ENCODE measurements at places on chromosomes 4 and X. TPM values are rescaled to one million over a fixed set of nuclear protein-coding genes. Genes with fewer than 3 reads are reported as not detected.

GRCh38 chrX:2484721-2485648 lies 15.8 kb downstream of the DHRSX start:
- no peak for DNase-seq

- no peak for DNase-seq
Measured at GRCh38 chrX:14073556-14073955, 43.9 kb upstream of the GEMIN8 start.

The CDS1 gene
- 11.6 TPM for total RNA-seq

DNA sequence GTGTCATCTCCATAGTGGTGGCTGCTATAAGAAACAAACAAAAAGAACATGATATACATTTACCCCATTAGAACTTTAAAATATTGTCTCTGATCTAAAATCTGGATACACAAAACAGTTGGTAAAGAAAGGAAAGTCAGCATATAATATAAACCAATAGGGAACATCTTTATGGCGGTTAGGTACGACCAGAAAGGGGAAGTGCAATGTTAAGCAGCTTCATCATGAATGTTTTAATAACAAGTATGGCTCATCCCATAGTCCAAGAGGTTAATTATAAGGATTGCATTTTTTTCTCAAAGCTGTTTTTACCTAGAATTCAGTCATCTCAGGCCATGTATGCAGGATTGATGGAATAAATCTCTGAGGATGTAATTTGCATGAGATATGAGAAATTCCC lies 1869.7 kb downstream of the PCDH7 start:
- DNase-seq = no peak

The ENPEP gene
- 0.61 TPM for total RNA-seq

DNA sequence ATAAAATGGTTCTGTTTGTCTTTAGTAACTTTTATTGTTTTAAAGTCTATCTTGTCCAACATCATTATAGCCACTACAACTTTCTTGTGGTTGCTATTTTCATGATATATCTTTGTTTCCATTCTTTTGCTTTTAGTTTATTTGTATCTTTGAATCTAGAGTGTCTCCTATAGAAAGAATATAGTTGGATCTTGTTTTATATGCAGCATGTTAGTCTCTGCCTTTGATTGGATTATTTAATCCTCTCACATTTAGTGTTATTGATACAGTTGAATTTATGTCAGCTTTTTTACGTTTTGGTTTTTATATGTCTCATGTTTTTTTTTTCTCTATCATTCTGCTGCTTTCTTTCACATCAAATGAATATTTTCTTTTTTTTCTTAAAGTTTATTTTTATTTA lies 98.1 kb downstream of the VSIG4 start:
- no peak for DNase-seq

The CD99L2 gene
- 3.8 TPM for total RNA-seq

DNA sequence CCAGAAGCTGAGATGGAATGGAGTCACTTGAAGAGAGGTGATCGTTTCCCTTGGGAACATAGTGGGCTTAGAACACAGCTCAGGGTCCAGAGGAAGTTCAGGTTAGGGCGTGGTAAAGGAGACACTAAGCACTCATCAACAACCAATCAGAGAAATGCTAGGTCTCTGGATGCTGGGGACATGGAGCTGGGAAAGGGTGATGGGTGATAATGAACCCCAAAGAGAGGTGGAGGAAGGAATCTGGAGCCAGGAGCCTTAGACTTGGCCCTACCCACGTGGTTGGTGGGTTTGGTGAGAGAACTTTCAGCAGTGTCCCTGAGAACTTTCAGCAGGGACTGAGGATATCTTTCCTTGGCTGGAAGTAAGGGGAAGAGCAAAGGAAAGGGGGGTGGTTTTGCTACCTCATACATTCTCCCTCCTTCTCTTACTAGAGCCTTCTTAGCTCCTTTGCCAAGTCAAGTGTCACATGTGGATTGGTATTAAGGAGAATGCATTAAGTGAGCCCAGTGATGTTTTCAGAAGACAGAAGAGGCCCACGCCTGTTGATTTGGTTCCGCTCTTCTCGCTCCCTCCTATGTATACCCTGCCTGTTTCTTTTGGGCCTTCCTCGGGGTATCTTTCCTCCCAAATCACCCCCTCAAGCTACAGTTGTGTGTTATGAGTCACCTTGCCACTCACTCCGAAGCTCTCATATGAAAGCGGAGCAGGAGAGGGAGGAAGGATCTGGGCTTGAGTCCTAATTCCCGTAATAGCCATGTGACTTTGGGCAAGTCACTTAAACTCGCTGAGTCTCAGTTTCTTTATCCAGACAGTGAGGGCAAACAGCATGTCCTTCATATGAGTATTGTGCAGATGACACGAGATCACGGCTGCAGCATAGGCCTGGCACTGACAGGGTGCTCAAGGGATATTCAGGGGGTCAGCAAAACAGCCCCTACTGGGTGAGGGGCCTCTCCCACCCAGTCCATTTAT lies 63.1 kb downstream of the TSC22D3 start:
- DNase-seq = no peak

GRCh38 chr4:7781993-7782392 lies 157.7 kb downstream of the AFAP1 start:
- no peak for DNase-seq

The COL4A5 gene
- total RNA-seq = not detected

GRCh38 chr4:150668824-150669223 lies 86.9 kb downstream of the MAB21L2 start:
- peak; percentile 17 for DNase-seq

GRCh38 chrX:139429913-139430312 lies 100.6 kb upstream of the F9 start:
- DNase-seq = peak; percentile 12
